ENCODE measurements at places on chromosomes 5 and 9. TPM values are rescaled to one million over a fixed set of nuclear protein-coding genes. Genes with fewer than 3 reads are reported as not detected.

PDLIM4 gene
- total RNA-seq, result not detected

SLC6A19 gene
- total RNA-seq, result 5.5 TPM

TTC33 gene
- total RNA-seq, result 41.5 TPM

CBY3 gene
- total RNA-seq, result not detected

GNA14 gene
- total RNA-seq, result 1.3 TPM

PRXL2C gene
- 6.8 TPM for total RNA-seq

ANKDD1B gene
- 11.6 TPM for total RNA-seq

RASGEF1C gene
- total RNA-seq, result not detected

PCDHB2 gene
- total RNA-seq, result not detected

DNA sequence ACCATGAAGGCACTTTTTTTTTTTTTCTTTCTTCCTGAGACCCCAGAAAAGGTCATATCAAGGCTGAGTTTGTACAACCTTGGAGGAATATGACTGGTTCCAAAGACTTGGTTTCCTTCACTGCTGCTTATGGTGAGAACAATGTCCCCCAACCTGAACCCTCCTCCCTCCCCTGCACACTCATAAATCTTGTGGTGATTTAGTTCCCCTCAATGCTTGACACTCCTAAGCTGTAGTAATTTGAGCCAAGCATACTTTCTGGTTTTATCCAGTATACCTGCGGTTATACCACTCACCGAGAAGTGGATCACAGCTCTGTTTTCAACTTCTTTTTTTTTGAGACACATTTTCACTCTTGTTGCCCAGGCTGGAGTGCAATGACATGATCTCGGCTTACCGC, 149.9 kb upstream of the KLF4 start:
- DNase-seq, result no peak
- H3K4me1 ChIP-seq, result peaks cover 28% of the 10 kb centered on the region
- H3K4me3 ChIP-seq, result no peak overlapping the region
- H3K36me3 ChIP-seq, result no peaks in the 10 kb centered on the region
- H3K27me3 ChIP-seq, result peaks cover 4% of the 10 kb centered on the region

GRCh38 chr9:38145526-38146053, 76.6 kb upstream of the SHB start:
- no peak overlapping the region for H3K4me3 ChIP-seq
- DNase-seq, result no peak
- H3K36me3 ChIP-seq, result no peaks in the 10 kb centered on the region
- no peaks in the 10 kb centered on the region for H3K4me1 ChIP-seq
- no peak overlapping the region for H3K27ac ChIP-seq
- no peaks in the 10 kb centered on the region for H3K27me3 ChIP-seq

GRCh38 chr5:68086439-68086838, 129.1 kb upstream of the PIK3R1 start:
- DNase-seq, result no peak
- no peak overlapping the region for H3K4me3 ChIP-seq
- H3K27me3 ChIP-seq, result no peaks in the 10 kb centered on the region
- H3K27ac ChIP-seq, result no peak overlapping the region
- no peaks in the 10 kb centered on the region for H3K4me1 ChIP-seq
- H3K36me3 ChIP-seq, result no peaks in the 10 kb centered on the region

DNA sequence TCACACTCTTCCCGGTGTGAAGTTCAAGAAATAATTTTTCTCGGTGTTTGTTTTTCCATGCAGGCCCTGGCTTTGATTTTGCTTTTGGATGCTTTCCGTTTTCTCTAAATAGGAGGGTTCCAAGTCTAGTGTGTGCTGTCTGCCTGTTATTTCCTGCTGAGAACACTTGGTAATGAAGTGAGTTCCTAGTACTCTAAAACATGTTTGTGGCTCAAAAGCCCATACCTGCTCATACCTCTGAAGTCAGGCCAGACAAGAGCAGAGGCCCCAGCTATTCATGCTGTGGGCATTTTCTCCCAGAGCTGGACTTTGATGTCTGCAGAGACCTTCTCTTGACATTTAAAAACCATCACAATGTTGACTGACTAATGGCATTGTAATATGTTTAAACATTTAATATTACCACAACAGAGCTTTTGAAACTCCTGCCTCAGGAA, 211.2 kb downstream of the GOLPH3 start:
- H3K4me1 ChIP-seq, result peaks cover 7% of the 10 kb centered on the region
- peak; percentile 25 for DNase-seq
- H3K27me3 ChIP-seq, result no peaks in the 10 kb centered on the region
- peak overlapping the region; percentile 41 for H3K27ac ChIP-seq
- H3K36me3 ChIP-seq, result no peaks in the 10 kb centered on the region

- DNase-seq, result no peak
- H3K4me1 ChIP-seq, result peaks cover 23% of the 10 kb centered on the region
- H3K4me3 ChIP-seq, result no peak overlapping the region
- no peak overlapping the region for H3K27ac ChIP-seq
- H3K27me3 ChIP-seq, result no peaks in the 10 kb centered on the region
These were observed 9.2 kb downstream of the C9orf85 start for GRCh38 chr9:71920456-71921189.

GRCh38 chr5:142717582-142718215, 31.8 kb upstream of the FGF1 start:
- no peak overlapping the region for H3K4me3 ChIP-seq
- DNase-seq, result peak; percentile 86
- H3K27me3 ChIP-seq, result no peaks in the 10 kb centered on the region
- peaks cover 39% of the 10 kb centered on the region for H3K4me1 ChIP-seq

DNA sequence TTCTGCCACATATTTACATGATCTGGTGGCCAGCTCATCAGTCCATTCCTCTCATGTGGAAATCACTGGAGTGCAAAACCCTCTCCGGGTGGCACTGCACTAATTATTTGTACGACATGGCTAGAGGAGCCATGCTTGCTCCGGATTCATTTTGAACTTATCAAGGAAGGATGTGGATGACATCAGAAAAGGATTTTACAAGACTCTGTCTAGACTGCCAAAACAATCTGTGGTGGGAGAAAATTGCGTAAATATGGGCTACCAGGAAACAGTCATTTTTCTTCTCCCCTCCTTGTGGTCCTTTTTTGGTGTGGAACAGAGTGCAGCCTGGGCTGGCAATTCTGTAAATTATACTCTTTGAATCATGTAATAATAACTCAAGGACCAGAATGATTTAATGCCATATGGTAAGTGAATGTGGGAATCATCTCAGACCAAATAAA, 123.4 kb upstream of the IFNE start:
- H3K36me3 ChIP-seq, result no peaks in the 10 kb centered on the region
- H3K27me3 ChIP-seq, result no peaks in the 10 kb centered on the region
- DNase-seq, result no peak
- no peak overlapping the region for H3K4me3 ChIP-seq

GRCh38 chr5:50655810-50656205, 10.6 kb upstream of the PARP8 start:
- no peaks in the 10 kb centered on the region for H3K4me1 ChIP-seq
- H3K4me3 ChIP-seq, result no peak overlapping the region
- no peaks in the 10 kb centered on the region for H3K27me3 ChIP-seq
- H3K27ac ChIP-seq, result peak overlapping the region; percentile 63

GRCh38 chr5:36985387-36985786, 108.8 kb downstream of the NIPBL start:
- no peak overlapping the region for H3K27ac ChIP-seq
- no peak for DNase-seq

DNA sequence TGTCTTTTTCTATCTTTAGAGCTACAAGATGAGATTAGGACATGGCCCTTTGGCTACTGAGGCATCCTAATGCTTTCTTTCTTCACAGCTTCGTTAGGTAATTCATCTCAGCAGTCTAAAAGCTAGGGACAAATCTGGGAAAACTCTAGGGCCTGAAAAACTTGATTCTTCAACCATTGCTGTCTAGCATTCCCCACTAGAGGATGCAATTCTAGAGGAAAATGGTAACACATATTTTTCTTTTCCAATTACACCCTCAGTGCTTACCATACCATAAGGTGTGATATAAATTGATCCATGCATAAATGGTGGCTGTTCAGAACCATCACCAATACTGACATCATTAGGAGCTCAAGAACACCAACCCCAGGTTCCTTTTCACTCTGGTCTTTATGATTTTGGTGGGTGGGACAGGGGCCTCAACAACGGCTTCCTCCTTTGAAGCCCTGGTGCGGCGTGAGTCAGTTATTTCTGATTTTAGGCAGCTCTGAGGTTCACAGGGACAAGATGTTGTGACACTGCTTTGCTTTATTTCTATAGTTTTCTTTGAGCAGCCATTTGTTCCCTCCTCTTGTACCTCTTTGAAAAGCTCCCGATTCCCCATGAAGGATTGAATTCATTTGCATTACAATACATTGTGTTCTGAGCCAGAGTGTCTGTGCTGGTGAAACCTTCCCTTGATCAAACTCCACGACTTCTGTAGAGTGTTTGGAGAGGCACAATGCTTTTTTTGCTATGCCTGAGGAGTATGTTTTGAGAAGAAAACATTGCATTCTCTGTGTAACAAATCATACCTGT, 526.0 kb upstream of the TRPC7 start:
- H3K4me3 ChIP-seq, result no peak overlapping the region
- H3K4me1 ChIP-seq, result no peaks in the 10 kb centered on the region
- no peak for DNase-seq

DNA sequence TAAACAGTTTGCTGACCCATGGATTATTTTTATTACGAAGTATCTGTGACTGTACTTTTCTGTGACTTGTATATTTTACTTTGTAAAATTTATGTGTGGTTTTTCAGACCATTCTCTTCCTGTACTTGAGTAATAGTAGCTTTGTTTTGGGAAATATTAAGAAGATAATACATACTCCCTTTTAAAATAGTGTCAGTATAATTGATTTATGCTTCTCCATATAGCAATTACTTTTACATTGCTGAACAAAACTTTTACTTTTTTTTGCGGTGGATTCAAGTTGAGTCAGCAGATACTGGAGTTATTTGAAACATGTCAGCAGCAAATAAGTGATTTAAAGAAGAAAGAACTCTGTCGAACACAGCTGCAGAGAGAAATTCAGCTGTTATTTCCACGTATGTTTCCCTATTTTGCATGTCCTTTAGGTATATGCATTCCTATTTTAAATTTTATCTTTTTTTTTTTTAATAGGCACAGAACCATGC, 28.4 kb downstream of the TENT2 start:
- H3K36me3 ChIP-seq, result peaks cover 62% of the 10 kb centered on the region
- no peaks in the 10 kb centered on the region for H3K27me3 ChIP-seq
- no peak overlapping the region for H3K4me3 ChIP-seq
- no peak for DNase-seq
- H3K27ac ChIP-seq, result no peak overlapping the region

- H3K27me3 ChIP-seq, result no peaks in the 10 kb centered on the region
- peaks cover 15% of the 10 kb centered on the region for H3K36me3 ChIP-seq
- H3K4me1 ChIP-seq, result no peaks in the 10 kb centered on the region
- peak; percentile 70 for DNase-seq
- no peak overlapping the region for H3K27ac ChIP-seq
These were observed 47.1 kb upstream of the POU4F3 start for GRCh38 chr5:146291421-146292074.

DNA sequence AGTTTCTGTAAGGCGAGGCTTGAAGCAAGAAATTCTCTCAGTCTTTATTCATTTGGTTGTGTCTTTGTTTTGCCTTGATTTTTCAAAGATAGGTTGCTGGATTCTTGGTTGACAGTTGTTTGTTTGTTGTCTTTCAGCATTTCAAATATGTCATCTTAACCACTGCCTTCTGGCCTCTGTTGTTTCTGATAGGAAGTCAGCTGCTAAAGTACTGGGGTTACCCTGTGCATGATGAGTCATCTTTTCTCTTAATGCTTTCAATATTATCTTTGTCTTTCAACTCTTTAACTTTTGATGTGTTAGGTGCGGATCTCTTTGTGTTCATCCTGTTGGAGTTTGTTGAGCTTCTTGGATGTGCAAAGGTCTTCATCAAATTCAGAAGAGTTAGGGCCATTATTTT, 1571.3 kb downstream of the MAT2B start:
- DNase-seq, result no peak
- H3K27me3 ChIP-seq, result no peaks in the 10 kb centered on the region
- H3K27ac ChIP-seq, result no peak overlapping the region
- no peak overlapping the region for H3K4me3 ChIP-seq
- H3K36me3 ChIP-seq, result no peaks in the 10 kb centered on the region

GRCh38 chr9:82456642-82457041, 468.1 kb downstream of the SPATA31D1 start:
- no peak for DNase-seq
- H3K27ac ChIP-seq, result no peak overlapping the region
- no peaks in the 10 kb centered on the region for H3K27me3 ChIP-seq
- no peaks in the 10 kb centered on the region for H3K4me1 ChIP-seq
- H3K4me3 ChIP-seq, result no peak overlapping the region

- no peaks in the 10 kb centered on the region for H3K27me3 ChIP-seq
- DNase-seq, result no peak
These were observed 20.9 kb upstream of the CCDC112 start for GRCh38 chr5:115317320-115317719.

GRCh38 chr5:55913466-55914413, 62.6 kb downstream of the IL31RA start:
- no peak for DNase-seq
- no peaks in the 10 kb centered on the region for H3K27me3 ChIP-seq
- H3K27ac ChIP-seq, result no peak overlapping the region
- H3K36me3 ChIP-seq, result no peaks in the 10 kb centered on the region

DNA sequence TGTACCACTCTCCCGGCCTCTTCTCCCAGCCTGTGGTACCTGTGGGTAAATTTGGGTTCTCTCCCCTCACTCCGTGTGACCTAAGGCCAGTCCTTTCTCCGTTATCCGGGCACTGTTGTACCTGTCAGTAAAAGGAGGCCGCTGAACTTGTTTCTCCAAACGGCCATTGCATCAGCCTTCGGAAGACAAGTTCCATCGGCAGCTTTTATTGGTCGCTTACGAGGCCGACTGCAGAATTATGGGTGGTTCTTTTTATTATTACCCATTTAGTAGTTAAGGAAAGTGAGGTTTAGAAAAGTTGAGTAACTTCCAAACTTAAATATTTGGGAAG, 558 bp downstream of the GRPEL2 start:
- peak overlapping the region; percentile 70 for H3K27ac ChIP-seq
- peaks cover 42% of the 10 kb centered on the region for H3K4me1 ChIP-seq
- H3K27me3 ChIP-seq, result no peaks in the 10 kb centered on the region
- peaks cover 34% of the 10 kb centered on the region for H3K36me3 ChIP-seq
